ENCODE measurements at places on chromosomes 16 and 17. TPM values are rescaled to one million over a fixed set of nuclear protein-coding genes. Genes with fewer than 3 reads are reported as not detected.

GRCh38 chr16:57422026-57422944 lies 17.7 kb downstream of the CCL17 start:
- DNase-seq, result no peak

DNA sequence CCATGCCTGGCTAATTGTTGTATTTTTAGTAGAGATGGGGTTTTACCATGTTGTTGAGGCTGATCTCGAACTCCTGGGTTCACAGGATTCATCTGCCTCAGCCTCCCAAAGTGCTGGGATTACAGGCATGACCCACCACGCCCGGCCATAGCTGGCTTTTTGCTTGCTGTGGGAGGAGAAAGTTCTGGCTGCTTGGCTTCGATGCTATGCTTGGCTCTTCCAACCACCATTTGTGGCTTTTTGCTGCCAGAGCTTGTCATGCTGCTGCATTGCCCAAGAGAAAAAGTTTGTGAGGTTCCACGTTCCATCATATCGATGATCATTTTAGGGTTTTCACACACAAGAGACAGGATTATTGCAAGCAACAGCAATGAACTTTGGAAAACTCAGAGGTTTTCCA lies 16.2 kb downstream of the BMERB1 start:
- no peak for DNase-seq

- DNase-seq, result no peak
Observed at GRCh38 chr16:23855010-23855409, 19.2 kb downstream of the PRKCB start.

- no peak for DNase-seq
Observed at GRCh38 chr16:52742052-52742451, 195.1 kb upstream of the TOX3 start.

DNA sequence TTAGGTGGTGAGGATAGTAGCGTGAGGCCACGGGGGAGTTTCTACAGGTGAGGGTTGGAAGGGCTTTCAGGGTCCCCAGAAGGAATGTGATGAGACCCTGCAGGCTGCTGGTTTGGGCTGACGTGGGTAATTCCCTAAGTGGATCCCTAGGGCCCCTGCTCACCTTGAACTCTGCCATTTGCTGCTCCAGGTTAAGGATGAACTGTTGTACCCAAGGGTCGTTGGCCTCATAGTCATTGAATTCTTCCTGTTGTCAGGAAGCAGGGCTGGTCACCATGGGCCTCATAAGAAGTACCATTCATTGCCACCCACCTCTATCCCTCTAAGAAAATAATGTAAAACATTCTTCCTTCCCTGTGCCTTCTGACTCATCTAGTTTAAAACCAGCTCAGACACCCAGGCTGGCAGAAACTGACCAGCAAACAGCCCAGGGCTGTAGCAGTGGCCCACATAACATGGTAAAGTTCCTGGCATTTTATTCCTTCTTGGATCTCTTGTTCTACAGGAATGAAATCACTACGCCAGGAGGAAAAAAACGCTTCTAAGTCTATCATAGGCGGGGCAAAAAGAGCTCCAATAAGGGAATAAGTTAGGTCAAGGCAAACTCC lies 27.6 kb downstream of the FCSK start:
- DNase-seq, result no peak

DNA sequence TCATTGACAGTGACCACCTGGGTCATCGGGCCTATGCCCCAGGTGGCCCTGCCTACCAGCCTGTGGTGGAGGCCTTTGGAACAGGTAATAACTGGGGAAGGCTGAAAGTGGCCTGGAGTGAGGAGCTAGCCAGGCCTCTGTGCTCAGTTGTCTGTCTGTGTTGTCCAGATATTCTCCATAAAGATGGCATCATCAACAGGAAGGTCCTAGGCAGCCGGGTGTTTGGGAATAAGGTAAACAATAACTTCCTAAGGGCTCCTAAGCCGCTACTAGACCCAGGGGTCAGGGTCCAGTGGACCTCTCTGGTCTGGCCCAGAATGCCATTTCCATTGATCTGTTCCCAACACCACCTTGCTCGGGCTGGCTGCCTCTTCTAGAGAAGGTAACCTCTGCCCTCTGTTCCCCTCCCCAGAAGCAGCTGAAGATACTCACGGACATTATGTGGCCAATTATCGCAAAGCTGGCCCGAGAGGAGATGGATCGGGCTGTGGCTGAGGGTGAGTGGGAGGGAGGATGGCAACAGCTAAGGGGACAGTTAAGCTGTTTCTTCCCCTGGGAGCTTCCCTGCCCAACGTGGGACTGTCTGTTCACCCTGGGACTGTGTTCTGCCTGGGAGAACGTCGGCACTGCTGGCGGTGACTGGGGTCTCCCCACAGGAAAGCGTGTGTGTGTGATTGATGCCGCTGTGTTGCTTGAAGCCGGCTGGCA lies 1.9 kb upstream of the MLX start:
- DNase-seq, result no peak

DNA sequence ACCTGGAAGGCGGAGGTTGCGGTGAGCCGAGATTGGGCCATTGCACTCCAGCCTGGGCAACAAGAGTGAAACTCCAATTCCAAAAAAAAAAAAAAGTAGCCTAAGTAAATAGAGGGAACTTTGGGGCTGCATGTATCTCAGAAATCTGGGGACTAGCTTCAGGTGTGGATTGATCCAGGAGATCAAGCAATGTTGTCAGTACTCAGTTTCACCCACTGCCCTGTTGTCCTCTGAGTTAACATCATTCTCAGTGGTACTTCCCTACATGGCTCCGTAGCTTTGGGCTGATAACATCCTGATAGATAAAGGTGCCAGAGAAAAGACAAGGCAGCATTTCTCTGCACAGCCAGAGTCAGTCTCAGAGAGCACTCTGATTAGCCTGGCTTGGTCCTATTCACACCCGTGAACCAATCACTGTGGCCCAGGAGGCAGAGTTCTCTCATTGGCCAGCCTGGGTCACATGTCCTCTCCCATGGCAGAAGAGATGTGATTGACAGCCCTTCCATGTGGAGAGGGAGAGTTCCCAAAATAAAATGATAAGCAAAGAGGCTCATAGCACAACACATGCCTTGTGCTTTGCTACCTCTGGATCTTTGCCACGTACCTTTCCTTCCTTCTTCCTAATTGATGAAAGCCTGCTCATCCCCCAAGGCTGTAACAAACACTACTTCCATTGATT lies 99.6 kb downstream of the ABCC1 start:
- DNase-seq, result no peak

- DNase-seq, result no peak
Observed at GRCh38 chr17:74215342-74215727, 2.0 kb downstream of the TTYH2 start.

DNA sequence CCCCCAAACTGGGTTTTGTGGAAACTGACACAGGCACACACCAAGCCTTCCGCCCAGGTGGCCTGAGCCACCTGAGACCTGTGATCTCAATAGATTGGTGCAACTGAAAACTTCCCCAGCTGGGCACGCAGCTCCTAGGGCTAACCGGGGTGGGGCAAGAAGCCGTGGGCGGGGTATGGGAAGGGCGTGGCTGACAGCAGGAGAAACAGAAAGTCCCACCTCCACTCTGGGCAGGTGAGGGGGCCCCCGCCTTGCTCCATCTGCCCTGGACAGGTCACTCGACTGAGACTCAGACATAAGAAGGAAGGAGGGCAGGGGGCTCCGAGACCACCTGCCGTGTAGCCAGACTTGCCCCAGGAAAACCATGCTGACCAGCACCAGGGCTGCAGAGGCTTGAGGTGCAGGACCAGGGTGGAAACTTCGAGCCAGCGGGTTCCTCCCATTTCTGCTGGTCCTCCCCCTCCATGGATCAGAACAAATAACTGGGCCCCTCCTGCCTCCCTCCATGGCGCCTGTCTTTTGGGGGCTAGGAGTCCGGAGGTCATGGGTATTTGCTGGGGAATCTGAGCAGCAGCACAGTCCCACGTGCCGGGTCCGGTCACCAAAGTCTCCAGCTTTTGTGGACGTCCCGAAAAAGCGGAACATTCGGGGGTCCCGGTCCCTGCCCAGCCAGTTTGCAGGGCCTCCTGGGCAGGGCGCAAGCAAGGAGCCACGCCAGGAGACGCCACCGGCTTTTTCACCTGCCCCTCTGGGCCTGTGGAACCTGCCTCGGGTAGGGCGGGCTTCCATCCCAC lies 1.3 kb downstream of the TIMP2 start:
- DNase-seq, result peak; percentile 56

- no peak for DNase-seq
Observed at GRCh38 chr16:47067203-47067602, 76.5 kb downstream of the NETO2 start.

DNA sequence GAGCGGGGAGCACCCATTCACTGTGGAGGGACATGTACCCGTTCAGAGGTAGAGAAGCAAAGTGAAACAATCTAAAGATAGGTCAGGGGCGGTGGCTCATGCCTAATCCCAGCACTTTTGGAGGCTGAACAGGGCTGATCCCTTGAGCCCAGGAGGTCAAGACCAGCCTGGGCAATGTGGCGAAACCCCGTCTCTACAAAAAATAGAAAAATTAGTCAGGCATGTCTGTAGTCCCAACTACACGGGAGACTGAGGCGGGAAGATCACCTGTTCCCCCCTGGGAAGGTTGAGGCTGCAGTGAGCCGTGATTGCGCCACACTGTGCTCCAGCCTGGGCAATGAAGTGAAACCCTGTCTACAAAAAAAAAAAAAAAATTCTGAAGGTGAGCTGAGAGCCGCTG lies 21.7 kb downstream of the MYL4 start:
- DNase-seq, result no peak

DNA sequence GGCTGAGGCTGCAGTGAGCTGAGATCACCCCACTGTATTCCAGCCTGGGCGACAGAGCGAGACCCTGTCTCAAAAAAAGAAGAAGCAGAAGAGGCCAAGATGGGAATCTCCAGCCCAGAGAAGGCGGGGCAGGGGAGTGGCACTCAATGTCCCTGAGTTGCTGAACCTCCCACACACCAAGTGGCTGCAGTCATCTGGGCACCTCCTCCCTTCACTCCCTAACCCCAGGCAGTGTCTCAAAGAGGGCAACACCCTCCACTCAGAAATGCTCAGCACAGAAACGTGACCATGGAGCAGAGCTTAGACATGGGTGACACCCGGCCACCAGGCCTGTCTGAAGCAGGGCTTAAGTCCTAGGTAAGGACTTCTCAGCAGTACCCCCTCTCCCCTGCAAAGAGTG lies 36.3 kb upstream of the BCAR1 start:
- DNase-seq, result no peak

DNA sequence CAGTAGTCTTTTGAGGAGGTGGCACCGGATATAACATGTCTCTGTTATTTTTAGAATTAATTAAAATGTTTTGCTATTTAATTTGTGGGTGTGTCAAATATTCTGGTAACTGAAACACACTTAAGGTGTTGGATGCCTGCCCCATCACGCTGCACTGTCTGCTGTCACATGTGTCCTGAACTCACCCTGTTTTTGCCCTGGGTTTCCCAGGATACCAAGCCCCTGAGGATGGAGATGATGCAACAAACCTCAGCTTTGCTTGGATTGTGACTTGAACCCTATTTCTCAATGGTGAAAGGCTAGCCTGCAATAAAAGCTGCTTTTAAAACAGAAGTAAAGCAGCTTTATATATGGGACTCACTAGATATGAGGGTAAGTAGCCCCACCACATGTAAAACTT lies 11.5 kb upstream of the DUSP14 start:
- no peak for DNase-seq

DNA sequence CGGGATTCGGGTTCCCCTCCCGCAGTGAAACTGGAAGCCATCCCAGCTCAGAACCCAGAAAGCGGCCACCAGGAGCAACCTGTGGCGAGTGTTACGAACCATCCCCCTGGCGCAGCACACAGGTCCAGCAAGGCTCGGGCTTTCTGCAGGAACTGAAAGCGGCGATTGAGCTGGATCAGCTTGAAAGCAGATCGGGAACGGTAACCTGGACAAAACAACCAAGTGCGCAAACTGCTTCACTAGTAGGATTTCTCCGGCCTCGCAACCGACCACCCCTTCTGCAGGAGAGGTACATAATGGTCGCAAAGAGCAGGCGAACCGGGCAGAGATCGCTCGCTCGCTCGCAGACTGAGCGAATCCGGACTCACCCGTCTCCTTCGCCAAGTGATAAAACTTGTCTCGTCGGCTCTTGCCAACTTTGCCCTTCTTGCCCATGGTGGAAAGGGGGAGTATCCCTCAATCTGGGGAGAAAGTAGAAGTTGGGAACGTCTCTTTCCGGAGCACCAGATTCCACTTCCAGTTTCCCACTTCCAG lies 696 bp upstream of the PSMC5 start:
- no peak for DNase-seq

- no peak for DNase-seq
Observed at GRCh38 chr16:1347286-1347855, 4.3 kb downstream of the TSR3 start.

DNA sequence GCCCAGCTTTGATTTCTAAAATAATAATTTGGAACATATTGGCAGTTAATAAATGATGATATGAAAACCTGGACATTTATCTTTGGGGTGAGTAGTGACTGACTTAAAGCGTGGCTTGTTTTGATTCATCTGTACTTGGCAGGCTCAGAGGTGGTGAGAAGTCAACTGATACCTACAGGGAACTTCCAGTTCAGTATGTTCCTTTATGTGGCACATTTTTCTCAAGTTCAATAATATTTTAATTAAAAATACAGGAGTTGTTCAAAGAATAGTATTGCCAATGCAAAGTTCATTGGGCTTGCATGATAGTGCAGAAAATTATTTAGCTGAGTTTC lies 34.3 kb downstream of the SLC47A1 start:
- no peak for DNase-seq

GRCh38 chr17:34303606-34304005 lies 15.6 kb upstream of the CCL8 start:
- no peak for DNase-seq

- no peak for DNase-seq
Observed at GRCh38 chr17:68613739-68614298, 12.7 kb upstream of the FAM20A start.

DNA sequence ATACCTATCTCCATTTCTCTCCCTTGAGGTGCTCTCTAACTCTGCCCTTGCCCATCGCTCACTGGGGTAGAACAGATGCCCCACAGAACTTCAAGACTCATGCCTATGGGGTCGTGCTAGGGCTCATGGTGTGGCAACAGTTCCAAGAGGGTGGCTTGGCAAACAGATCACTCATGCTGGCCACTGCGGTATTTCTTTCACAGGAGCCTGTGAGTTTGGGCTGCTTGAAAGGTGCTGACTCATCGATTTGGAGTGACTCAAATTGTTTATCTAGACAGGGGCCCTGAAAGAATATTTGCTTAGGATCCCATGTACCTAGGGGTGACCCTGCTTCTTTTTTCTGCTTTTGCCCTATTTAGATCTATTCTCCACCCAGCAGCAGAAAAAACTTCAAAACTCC lies 69.9 kb downstream of the IRX5 start:
- DNase-seq, result no peak

The RDM1 gene
- 4.5 TPM for total RNA-seq

The TTC19 gene
- 32.7 TPM for total RNA-seq

The ZPBP2 gene
- total RNA-seq, result not detected

The AATK gene
- total RNA-seq, result 0.48 TPM

The OTOP3 gene
- not detected for total RNA-seq

The GDPD3 gene
- total RNA-seq, result 6.4 TPM

The GID4 gene
- total RNA-seq, result 9.3 TPM

The GRAPL gene
- total RNA-seq, result 5.3 TPM

The KRT20 gene
- total RNA-seq, result not detected

The TPSD1 gene
- not detected for total RNA-seq

The LGALS9B gene
- not detected for total RNA-seq

Measured in activated T-helper 2 cell treated with anti-CD3 and anti-CD28 coated beads, Interferon-gamma antibody, Interleukin-2, Interleukin-4, amounts not matched to agents 10 μg/mL and 5 μg/mL and 100 μg/mL, durations not matched to agents 14 hours and 24 hours and 36 hours (primary cell).